PC-3 (cell line): ENCODE measurements at places on chromosomes 5 and 9.
A peak's percentile ranks its signal among the peaks of the same experiment; 100 is the strongest.

DNA sequence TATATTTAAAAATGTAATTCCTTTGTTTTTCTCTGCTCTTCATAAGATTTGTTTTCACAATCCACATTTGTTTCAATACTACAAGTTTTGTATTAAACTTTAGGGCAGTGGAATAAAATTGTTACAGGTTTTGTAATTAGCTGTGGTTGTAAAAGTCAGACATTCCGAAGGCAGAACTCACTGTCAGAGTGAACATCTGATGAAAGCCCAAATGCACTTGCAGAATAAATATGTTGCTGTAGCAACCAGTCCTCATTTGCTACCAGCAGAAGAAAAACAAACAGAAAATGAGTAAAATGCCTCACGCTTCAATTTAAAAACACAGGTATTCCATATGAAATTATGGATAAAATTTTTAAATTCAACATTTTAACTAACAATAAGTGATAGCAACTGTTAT is 740.1 kb upstream of the FAM174A start:
- no peak for DNase-seq

DNA sequence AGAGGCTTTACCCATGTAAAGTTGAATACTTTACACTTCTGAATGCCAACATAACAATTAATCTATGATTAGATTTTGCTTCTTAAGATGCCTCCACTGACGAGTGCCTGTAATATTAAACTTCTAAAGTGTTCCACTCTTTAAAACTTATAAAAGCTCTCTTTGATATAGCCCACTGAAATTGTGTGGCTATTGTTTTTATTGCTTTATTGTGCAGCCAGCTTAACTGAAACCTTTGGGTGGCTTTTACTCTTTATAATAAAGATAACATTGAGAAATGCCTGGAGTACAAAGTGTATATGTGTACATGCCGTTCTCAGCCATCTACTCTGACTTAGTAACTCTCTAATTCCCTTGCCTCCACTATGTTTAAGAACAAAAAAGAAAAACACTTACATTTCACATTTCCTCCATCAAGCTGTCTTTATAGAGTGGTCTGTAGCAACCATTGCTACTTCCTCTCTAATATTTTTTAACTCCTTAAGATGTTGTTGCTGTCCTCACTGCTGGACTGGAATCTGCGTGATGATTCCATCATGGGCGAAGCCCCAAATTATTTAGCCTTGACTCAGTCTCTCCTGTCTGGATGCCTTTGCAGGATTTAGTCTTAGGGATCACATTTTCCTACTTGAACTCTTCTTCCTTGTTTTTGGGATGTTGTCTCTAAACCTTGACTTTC is 9.1 kb downstream of the PIK3R1 start:
- no peak for DNase-seq

DNA sequence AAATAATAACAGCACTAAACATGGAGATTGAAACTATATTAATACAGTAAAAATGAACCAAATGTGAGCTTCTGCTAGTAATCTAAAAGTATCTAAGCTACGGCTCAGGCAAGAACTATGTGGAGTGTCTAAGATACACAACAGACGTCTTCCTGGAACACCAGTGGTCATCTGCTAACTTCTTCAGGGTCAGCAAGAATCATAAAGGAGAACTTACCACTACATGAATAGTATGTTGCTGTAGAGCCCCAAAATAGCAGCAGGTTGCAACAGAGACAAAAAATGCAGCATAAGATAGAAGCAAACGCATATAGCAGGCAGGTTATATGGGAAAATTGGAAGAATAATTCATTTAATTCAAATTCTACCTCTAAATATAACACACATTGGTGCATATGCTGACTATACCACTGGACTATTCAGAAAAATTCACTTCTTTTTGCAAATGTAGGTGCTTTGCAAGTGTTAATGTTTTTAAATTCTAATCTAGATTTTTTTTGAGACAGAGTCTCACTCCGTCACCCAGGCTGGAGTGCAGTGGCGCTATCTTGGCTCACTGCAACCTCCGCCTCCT is 27.1 kb downstream of the DCTN4 start:
- no peak for DNase-seq

DNA sequence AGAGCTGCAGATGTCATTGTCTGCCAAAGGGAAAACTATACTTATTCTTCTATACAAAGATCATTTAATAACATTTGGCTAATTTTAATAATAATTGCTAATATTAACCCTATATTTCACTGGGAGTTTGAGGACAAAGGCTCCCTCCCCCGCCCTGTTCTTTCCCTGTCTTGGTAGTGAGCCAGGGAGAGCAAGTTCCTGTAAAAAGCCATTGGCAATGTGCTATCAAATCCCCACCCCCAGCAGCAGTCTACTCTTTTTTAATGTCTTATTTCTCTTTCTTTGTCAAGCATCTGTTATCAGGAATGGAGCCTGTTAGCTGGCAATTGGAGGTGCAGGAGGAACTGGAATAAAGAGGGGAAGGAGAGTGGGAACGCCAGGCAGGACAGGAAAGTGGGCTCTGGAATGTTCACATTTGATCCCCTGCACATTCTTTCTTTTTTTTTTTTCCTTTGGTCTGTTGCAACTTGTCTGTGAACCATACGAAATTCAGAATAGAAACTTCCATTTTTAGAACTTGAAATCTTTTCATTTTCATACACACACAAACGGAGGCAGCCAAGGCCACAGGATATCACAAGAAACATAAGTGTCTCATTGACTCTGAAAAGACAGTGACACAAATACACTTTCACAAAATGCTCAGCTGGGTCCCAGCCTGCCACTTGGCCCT is 664.8 kb upstream of the ZNF608 start:
- DNase-seq = no peak

DNA sequence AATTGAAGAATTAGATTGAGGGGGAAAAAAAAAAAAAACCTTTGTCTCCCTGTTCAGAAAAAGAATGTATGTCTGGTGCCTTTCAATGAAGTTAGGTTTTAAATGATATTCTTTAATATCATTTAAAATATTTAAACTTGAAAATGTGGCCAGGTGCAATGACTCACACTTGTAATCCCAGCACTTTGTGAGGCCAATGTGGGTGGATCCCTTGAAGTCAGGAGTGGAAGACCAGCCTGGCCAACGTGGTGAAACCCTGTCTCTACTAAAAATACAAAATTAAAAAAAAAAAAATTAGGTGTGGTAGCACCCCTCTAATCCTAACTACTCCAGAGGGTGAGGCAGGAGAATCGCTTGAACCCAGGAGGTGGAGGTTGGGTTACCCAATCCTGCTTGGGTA is 111.1 kb upstream of the RASA1 start:
- DNase-seq = peak; percentile 45

DNA sequence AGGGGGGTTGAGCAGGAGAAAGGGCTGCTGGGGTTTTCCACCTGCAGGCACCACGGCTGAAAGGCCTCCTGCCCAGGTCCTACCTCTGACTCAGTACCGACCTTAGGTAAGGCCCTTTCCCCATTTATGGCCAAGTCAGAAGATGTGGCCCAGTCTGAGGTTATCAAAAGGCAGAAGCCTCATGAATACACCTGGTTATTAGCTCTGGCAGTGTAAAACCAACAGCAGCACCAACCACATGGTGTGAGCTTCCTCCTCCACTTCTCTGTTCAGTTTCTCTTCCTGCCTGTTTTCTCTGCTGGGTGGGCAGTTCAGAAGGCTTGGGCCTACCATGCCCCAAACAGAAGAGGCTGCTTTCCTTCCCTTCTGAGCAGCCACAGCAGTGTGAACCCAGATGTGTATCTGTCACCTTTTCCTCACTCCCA is 86.9 kb downstream of the UGCG start:
- no peak for DNase-seq

GRCh38 chr5:97141031-97141430 is 1.4 kb downstream of the LIX1 start:
- DNase-seq = no peak

DNA sequence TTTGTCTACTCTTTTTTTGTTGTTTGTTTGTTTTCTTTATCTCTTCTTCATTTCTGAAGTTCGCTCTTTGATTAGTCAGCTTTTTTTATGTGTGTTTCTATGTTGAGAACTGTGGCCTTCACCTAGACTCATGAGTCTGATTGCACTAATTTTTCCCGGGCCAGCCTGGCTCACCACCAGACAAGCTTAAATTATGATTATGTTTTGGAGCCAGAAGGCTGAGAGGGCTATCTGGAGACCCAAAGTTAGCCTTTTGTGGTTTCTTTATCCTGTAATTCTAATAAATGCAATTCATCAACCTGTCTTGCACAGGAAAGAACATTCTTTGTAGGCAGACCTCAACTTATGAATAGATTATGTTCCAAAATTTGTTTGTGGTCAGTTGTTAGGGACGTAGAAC is 20.8 kb upstream of the ACTBL2 start:
- no peak for DNase-seq

DNA sequence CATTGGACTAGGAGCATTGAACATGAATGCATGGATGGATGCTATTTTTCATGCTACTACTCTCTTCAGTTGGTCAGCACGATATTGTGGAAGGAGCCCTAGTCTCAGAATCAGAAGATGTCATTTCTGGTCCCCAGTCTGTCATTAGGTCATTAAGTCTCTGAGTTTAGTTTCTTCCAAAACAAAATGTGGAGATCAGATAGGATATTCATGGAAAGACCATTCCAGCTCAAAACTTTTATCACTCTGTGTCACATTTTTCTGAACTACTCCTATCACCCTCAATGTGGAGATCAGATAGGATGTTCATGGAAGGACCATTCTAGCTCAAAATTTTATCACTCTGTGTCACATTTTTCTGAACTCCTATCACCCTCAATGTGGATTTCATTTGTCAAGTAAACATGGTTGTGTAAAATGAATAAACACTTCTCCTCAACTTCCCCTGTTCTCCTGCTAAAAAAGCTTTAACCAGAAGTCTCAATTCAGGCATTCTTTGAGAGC is 296.8 kb downstream of the MRPS30 start:
- no peak for DNase-seq

GRCh38 chr9:73264631-73265030 is 113.0 kb downstream of the ANXA1 start:
- DNase-seq = no peak

DNA sequence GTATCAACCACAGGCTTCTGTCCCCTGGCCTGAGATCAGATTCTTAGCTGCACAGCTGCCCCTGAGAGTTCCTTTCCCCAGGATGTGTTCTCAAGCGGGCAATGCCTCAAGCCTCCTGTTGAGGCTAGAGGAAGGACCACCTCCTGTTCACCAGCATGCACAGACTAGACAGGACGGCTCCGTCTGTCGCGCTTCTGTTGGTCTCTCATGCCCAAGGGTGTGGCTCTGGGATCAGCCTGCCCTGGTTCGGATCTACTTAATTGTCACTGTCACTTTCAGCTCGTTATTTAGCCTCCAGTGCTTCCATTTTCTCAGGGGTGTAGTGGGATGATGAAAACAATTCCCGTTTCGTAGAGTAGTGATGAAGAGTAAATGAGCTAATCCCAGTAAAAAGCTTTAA is 103.1 kb downstream of the KCNIP1 start:
- no peak for DNase-seq

DNA sequence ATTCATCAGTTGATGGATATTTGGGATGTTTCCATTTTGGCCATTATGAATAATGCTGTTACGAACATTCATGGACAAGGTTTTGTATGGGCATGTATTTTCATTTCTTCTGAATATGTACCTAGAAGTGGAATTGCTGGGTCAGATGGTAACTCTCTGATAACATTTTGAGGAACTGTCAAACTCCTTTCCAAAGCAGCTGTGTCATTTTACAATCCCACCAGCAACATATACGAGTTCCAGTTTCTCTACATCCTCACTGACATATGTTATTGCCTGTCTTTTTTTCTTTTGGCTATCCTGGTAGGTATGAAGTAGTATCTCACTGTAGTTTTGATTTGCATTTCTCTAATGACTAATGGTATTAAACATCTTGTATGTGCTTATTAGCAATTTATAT is 86.7 kb downstream of the PRKACG start:
- DNase-seq = no peak

DNA sequence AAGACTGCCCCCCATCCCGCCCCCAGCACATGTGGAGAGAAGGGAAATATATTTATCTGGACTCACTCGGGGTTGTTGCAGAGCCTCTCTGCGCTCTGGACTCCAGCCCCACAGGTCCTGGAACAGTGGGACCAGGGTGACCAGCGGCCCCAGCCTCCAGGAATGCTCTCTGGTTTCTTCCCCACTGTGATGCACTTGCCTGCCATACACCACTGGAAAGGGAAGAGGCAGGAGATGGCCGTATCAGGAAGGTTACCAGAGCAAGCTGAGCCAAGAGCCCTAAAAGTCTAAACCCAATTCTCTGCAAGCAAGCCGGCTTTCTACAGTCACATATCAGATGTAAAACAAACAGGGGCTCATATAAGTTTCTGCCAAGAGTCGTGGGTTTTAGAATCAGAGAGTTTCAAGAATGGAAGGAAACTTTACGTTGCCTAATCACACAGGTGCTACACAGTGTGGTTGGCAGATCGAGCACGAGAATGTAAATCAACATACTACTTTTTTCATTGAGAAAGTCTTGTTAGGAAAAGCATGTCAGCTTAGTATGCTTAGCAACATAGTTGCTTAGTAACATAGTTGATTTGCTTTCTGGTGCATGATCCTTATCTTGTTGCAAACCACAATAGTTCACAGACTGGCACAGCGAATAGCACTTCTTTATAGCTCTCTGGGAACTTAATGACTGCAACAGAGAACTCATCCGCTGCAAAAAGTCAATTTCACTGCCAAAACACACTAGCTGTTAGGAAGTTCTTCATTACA is 201.2 kb downstream of the TARS1 start:
- peak; percentile 63 for DNase-seq

GRCh38 chr9:86361176-86361575 is 7.0 kb upstream of the TUT7 start:
- no peak for DNase-seq

GRCh38 chr5:6096101-6096500 is 282.2 kb downstream of the MED10 start:
- no peak for DNase-seq

GRCh38 chr5:56766926-56767325 is 48.4 kb upstream of the MAP3K1 start:
- DNase-seq = no peak

- DNase-seq = no peak
Measured at GRCh38 chr5:131609774-131610173, 25.3 kb downstream of the RAPGEF6 start.

GRCh38 chr9:27041746-27042145 is 36.3 kb upstream of the LRRC19 start:
- no peak for DNase-seq

DNA sequence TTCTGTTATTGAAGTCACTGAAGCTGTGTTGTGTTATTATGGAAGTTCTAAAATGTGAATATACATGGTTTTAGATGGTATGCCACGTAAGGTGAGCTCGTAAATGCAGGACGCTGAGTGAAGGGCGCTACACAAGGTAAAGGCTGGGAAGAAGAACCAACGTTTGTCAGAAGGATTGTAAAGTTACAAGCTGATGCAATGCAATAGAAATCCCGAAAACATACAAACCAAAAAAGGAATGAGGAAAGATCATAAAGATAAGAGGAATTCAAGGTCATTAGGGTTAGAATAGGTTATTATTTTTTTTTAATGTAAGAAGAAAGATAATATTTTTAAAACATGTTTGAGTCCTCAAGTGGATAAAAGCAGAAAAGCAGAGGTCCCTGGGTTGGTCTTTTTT is 538.6 kb downstream of the CDH12 start:
- no peak for DNase-seq
